B cell (primary cell): ENCODE measurements at places on chromosomes 16 and 17. TPM values are rescaled to one million over a fixed set of nuclear protein-coding genes. Genes with fewer than 3 reads are reported as not detected.

GRCh38 chr16:8916541-8917225, 34.5 kb downstream of the LITAFD start:
- no peak for DNase-seq
- H3K27ac ChIP-seq = no peak overlapping the region
- peaks cover 92% of the 10 kb centered on the region for H3K36me3 ChIP-seq
- H3K4me3 ChIP-seq = no peak overlapping the region
- H3K4me1 ChIP-seq = peaks cover 8% of the 10 kb centered on the region

The CACNG5 gene
- polyA plus RNA-seq = not detected in 2 replicates

DNA sequence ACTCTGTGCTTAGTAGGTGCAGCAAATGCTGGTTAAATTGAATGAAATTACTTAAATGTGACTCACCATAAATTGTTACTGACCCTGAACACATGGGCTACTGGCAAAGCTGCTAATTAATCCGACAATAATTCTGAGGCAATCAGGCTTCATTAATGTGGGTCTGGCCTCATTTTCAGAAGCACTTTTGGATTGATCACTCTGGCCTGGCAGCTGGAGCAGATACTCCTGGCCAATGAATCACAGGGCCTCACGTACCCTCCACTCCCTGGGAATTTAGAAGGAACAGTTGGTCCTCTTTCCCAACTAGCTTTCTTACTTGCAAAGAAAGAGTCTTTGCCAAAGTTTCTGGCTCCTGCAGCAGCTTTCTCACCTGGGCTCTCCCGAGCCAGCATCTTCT, 162.0 kb upstream of the ZKSCAN2 start:
- H3K27ac ChIP-seq = no peak overlapping the region
- no peaks in the 10 kb centered on the region for H3K27me3 ChIP-seq
- H3K4me1 ChIP-seq = no peaks in the 10 kb centered on the region
- no peak for DNase-seq

DNA sequence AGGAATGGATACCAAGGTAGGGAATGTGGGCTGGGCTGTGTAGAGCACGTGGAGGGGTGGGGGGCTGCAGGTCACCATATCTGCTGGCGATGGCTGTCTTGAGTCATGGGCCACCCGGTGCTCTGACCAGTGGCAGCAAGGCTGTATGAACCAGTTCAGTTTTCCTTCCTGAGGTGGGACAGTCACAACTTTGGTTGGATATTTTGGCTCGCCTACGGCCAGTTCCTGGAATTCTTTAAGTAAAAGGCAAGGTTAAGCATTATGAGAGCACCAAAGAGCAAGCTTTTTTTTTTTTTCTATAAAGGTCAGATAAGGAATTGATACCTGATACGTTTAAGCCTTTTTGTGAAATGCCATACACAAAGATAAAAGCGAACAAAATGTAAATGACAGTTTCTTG, 81.9 kb downstream of the USP22 start:
- DNase-seq = no peak
- H3K27ac ChIP-seq = no peak overlapping the region
- H3K27me3 ChIP-seq = no peaks in the 10 kb centered on the region

DNA sequence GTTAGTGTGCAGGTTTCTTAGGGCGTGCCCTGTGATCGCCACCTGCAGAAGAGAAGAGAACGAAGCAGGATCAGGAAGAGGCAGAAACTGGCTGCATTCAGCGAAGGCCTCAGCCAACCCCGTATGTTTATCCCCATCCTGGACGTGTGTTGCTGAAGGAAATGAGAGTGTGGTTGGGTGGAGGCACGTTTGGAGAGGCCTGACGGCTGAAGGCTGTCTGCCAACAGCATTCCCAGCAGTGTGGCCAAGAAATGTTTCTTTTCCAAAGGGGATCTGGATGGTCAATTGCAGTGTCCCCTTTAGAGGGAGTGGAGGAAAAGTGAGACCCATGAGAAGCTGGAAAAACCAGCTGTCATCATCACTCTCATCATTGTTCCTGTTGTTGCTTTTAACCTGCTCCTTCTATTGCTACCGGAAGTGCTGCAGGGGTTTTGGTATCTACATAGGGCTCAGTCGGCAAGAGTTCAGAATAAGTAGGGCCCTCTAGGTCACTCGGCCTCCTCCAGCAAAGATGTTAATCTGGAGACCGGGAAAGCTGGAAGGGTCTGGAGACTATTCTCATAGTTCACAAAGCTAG, 46.5 kb upstream of the SLC47A1 start:
- no peak overlapping the region for H3K27ac ChIP-seq
- DNase-seq = no peak
- no peaks in the 10 kb centered on the region for H3K27me3 ChIP-seq
- no peaks in the 10 kb centered on the region for H3K4me1 ChIP-seq
- no peak overlapping the region for H3K4me3 ChIP-seq
- no peaks in the 10 kb centered on the region for H3K36me3 ChIP-seq

GRCh38 chr16:86252596-86252995, 257.7 kb upstream of the FOXF1 start:
- no peaks in the 10 kb centered on the region for H3K36me3 ChIP-seq
- peaks cover 7% of the 10 kb centered on the region for H3K27me3 ChIP-seq
- no peaks in the 10 kb centered on the region for H3K4me1 ChIP-seq
- H3K4me3 ChIP-seq = no peak overlapping the region
- no peak overlapping the region for H3K27ac ChIP-seq

- H3K4me1 ChIP-seq = peaks cover 62% of the 10 kb centered on the region
- no peaks in the 10 kb centered on the region for H3K36me3 ChIP-seq
- H3K4me3 ChIP-seq = peak overlapping the region; percentile 26
- no peak overlapping the region for H3K27ac ChIP-seq
Measured at GRCh38 chr17:81393684-81394376, 1.4 kb upstream of the BAHCC1 start.

DNA sequence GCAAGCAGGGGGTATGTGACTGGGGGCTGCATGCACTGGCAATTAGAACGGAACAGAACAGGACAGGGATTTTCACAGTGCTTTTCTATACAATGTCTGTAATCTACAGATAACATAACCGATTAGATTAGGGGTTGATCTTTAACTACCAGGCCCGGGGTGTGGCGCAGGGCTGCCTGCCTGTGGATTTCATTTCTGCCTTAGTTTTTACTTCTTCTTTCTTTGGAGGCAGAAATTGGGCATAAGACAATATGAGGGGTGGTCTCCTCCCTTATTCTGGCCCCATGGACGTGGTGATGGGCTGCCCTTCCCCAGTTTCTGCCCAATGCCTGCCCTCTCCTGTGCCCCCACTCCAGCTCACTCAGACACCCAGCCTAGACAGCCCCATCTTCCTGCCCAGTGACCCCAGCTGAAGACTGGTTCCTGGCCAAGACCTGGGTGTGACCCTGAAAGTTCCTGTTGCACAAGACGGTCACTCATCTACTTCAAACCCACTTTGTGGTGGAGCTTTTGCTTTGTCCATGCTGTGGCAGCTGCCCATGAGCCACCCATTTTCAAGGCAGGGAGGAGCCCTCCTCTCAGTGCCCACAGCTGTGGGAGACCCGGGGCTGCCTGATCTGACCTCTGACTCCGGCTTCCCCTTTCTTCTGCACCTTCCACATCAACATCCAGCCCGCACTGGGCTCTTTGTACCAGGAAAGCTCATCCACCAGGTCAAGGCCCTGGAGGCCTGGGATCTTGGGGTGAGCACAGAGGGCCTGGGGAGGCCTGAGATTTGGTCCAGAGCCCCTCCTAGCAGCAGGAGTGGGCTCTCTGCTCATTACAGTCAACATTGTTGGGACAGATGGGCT, 18.6 kb downstream of the ALOX12B start:
- no peak overlapping the region for H3K27ac ChIP-seq
- peaks cover 19% of the 10 kb centered on the region for H3K4me1 ChIP-seq
- no peak overlapping the region for H3K4me3 ChIP-seq
- DNase-seq = no peak
- H3K27me3 ChIP-seq = peaks cover 14% of the 10 kb centered on the region

GRCh38 chr16:11556945-11557720, 29.6 kb downstream of the LITAF start:
- H3K27me3 ChIP-seq = no peaks in the 10 kb centered on the region
- peak overlapping the region; percentile 48 for H3K27ac ChIP-seq
- H3K4me3 ChIP-seq = no peak overlapping the region
- peaks cover 24% of the 10 kb centered on the region for H3K36me3 ChIP-seq
- no peak for DNase-seq

DNA sequence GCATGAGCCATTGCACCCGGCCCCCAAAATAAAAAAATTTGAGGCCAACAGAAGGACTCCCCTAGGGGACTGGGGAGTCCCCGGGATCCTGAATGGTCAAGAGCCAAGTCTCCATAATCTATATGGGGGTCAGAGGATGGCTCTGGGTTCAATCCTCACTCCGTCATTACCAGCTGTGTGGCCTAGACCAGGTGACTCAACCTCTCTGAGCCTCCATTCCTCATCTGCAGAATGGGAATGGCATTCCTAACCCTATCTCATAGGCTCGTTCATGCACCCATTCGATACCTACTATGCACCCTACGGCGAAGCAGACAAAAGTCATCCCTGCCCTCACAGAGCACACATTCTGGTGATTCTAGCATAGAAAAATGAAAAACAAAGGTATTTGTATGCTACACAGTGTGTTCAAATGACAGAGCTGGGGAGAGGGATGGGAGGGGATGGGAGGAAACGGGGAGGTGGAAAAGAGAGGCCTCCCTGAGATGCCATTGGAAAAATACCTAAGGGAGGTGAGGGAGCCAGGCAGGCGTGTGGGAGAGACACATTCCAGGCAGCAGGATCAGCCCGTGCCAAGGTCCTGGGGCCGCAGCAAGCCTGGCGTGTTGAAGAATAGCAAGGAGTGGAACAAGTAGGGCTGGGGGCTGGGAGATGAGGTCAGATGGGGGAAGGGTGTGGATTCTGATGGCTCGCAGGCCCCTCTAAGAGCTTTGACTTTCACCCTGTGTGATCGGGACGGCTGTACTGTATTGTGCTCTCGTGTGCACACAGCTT, 71.2 kb downstream of the RMI2 start:
- H3K4me3 ChIP-seq = no peak overlapping the region
- H3K4me1 ChIP-seq = no peaks in the 10 kb centered on the region
- H3K27ac ChIP-seq = no peak overlapping the region
- no peak for DNase-seq
- H3K36me3 ChIP-seq = no peaks in the 10 kb centered on the region
- H3K27me3 ChIP-seq = no peaks in the 10 kb centered on the region

The VASN gene
- polyA plus RNA-seq = 0.57 and 1.1 TPM in 2 replicates

GRCh38 chr17:16975744-16976625, 4.1 kb upstream of the TNFRSF13B start:
- H3K27ac ChIP-seq = peak overlapping the region; percentile 71
- H3K27me3 ChIP-seq = no peaks in the 10 kb centered on the region
- peak; percentile 43 for DNase-seq
- no peak overlapping the region for H3K4me3 ChIP-seq

DNA sequence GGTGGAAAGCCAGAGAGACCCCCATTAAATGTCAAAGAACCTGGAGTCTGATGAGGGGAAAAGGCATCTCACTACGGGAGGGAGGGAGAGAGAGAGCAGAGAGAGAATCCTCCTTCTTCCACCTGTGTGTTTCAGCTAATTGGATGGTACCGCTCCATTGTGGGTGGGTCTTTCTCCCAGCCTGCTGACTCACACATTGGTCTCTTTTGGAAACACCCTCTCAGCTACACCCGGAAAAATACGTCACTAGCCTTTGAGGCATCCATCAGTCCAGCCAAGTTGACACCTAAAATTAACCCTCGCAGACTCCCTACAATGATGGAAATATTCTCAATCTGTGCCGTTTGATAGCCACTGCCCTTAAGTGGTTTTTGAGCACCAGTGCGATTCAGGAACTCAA, 100.4 kb downstream of the ELAC2 start:
- H3K27ac ChIP-seq = no peak overlapping the region
- H3K27me3 ChIP-seq = no peaks in the 10 kb centered on the region
- H3K36me3 ChIP-seq = no peaks in the 10 kb centered on the region
- H3K4me1 ChIP-seq = no peaks in the 10 kb centered on the region
- H3K4me3 ChIP-seq = no peak overlapping the region

DNA sequence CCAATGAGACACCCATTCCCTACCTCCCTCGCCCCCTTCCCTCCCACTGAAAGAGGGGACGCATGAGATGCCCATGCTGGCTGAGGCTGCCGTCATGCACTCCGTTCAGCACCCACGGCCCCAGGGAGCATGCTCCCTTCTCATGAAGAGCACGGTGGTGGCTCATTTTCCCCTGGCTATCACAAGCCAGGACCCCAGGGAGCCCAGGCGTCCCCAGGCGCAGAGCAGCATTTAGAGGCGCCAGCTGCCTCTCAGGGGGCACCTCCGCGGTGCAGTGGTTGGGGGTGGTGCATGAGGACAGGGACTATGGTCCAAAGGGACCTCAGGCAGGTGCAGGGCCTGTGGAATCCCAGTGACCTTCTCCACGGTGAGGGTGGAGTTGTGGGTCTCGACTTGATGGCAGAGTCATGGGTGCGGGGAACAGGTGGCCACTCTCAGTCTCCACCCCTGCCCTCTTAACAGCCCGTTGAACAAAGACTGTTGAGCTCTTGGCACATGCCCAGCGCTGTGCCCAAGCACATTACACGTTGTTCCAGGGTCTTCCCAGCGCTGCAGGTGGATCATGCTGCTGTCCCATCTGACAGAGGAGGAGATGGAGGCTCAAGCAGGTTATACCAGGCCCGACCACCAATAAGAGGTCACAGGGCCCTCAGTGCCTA, 13.6 kb downstream of the KIF19 start:
- no peak overlapping the region for H3K27ac ChIP-seq
- no peaks in the 10 kb centered on the region for H3K36me3 ChIP-seq
- H3K4me1 ChIP-seq = no peaks in the 10 kb centered on the region
- DNase-seq = no peak
- H3K27me3 ChIP-seq = peaks cover 6% of the 10 kb centered on the region
- no peak overlapping the region for H3K4me3 ChIP-seq

GRCh38 chr16:85637808-85638647, 24.9 kb downstream of the GSE1 start:
- H3K27me3 ChIP-seq = no peaks in the 10 kb centered on the region
- peaks cover 29% of the 10 kb centered on the region for H3K36me3 ChIP-seq
- no peak for DNase-seq
- H3K4me1 ChIP-seq = no peaks in the 10 kb centered on the region

GRCh38 chr16:12435018-12435417, 368.7 kb downstream of the CPPED1 start:
- peaks cover 10% of the 10 kb centered on the region for H3K36me3 ChIP-seq
- peaks cover 19% of the 10 kb centered on the region for H3K4me1 ChIP-seq
- DNase-seq = no peak
- no peak overlapping the region for H3K27ac ChIP-seq

The TEX14 gene
- polyA plus RNA-seq = 0.10 and 0.23 TPM in 2 replicates

- no peak overlapping the region for H3K4me3 ChIP-seq
- DNase-seq = no peak
- H3K4me1 ChIP-seq = no peaks in the 10 kb centered on the region
- H3K36me3 ChIP-seq = no peaks in the 10 kb centered on the region
- no peaks in the 10 kb centered on the region for H3K27me3 ChIP-seq
Measured at GRCh38 chr17:4472286-4472685, 26.4 kb upstream of the SPNS2 start.

DNA sequence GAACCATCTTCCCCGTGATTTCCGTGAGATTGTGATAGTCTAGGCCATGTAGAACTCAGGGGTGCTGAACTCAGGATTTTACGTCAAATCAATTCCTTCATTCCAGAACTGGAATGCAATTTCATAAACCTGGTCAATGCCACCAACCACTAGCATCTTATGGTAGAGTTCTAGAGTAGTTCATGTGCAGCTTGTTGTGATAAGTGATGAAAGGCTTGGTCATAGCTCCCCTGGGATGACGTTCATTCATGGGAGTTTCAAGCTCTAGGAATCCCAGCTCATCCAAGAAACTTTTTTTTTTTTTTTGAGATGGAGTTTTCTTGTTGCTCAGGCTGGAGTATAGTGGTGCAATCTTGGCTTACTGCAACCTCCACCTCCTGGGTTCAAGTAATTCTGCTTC, 3.7 kb upstream of the DPEP2 start:
- DNase-seq = no peak
- peaks cover 67% of the 10 kb centered on the region for H3K4me1 ChIP-seq
- no peaks in the 10 kb centered on the region for H3K27me3 ChIP-seq
- no peaks in the 10 kb centered on the region for H3K36me3 ChIP-seq
- H3K4me3 ChIP-seq = no peak overlapping the region
